ENCODE measurements at places on chromosomes 7 and 10.

GRCh38 chr7:5217851-5218331 lies 27.9 kb downstream of the WIPI2 start:
- DNase-seq, result no peak

- no peak for DNase-seq
These were observed 40.6 kb downstream of the CYP17A1 start for GRCh38 chr10:102796407-102797176.

DNA sequence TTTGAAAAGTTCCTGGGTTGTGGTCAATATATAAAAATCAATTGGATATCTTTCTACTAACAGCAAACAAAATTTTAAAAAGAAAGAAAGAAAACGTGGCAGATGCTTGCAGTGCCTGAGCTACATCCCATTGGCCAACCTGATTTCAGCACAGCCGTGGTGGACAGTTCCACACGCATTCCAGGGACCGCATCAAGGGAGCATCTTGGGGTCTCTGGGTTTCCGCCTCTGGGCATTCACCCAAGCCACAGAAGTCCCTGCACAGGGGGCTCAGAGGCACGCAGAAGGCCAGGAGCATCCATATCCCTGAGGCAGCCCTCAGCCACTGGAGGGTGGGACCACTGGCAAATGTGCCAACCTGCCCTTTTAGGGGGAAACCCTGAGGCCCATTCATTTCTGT lies 254.5 kb upstream of the RNF32 start:
- no peak for DNase-seq

DNA sequence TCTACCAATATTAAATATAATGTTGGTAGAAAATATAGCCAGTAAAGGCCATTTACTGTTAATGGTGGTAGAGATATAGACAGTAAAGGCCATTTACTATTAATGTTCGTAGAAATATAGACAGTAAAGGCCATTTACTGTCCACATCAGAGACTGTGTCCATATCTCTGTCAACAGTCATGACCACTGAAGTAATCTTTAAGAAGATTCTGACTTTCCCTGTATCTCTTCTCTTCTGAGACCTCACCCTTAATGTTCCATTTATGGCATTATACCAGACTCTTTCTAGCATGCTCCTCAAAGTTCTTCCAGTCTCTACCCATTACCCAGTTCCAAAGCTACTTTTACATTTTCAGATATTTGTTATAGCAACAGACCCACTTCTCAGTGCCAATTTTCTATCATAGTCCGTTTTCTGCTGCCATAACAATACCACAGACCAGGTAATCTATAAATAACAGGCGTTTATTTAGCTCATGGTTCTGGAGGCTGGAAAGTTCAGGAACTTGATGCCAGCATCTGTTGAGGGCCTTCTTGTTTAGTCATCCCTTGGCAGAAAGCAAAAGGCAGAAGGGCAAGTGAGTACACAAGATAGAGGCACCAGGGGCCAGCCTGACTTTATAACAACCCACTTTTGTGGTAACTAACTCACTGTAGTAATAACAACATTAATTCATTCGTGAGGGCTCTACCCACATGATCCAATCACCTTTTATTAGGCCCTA lies 7.9 kb upstream of the NUDCD3 start:
- DNase-seq, result no peak

GRCh38 chr7:1400371-1400770 lies 58.9 kb downstream of the MICALL2 start:
- no peak for DNase-seq

DNA sequence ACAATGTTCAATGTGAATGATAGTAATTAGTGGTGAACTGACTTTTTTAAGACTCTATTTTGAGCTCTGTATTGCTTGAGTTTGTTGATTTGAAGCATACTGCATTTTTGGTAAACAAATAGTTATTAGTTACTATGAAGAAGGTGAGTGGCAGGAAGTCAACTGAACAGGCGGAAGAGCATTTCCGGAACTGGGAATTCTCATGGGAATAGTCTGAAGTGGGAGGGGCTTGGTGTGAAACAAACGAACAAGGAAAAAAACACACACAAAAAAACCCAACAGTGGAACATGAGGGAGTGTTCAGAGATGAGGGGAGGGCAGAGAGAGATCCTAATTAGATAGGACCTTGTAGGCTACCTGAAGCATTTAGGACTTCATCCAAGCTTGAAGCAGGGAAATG lies 43.9 kb upstream of the C1QL3 start:
- DNase-seq, result no peak

DNA sequence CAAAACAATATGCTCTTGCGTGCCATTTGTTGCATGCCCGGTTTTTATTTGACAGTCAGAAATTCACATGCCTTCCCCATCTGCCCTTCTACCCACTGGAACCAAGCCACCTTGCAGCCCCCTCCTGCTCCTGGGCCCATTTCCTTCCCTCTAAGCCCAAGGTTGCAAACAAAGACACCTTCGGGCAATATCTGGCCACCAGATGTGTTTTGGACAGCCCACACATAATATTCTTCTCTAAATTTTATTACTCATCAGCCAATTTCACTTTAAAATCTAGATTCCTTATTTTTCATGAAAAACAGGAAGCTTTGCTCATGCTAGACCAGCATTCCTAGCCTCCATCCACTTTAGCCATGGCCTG lies 18.2 kb upstream of the C10orf105 start:
- DNase-seq, result no peak

GRCh38 chr7:146713934-146714333 lies 597.3 kb downstream of the CNTNAP2 start:
- no peak for DNase-seq

DNA sequence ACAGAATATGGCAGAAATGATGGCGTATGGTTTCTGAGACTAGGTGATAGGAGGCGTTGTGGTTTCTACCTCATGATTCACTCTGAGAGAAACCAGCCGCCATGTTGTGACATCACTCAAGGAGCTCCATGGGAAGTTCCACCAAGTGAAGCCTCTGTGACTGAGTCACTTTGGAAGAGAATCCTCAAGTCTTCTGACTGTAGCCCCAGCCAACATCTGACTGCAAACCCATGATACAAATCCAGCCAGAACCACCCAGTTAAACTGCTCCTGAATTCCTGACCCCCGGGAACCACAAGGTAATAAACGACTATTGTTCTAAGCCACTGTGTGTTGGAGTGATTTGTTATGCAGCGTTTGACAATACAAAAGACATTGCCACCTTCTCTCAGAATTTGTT lies 91.1 kb upstream of the CARD11 start:
- DNase-seq, result no peak

DNA sequence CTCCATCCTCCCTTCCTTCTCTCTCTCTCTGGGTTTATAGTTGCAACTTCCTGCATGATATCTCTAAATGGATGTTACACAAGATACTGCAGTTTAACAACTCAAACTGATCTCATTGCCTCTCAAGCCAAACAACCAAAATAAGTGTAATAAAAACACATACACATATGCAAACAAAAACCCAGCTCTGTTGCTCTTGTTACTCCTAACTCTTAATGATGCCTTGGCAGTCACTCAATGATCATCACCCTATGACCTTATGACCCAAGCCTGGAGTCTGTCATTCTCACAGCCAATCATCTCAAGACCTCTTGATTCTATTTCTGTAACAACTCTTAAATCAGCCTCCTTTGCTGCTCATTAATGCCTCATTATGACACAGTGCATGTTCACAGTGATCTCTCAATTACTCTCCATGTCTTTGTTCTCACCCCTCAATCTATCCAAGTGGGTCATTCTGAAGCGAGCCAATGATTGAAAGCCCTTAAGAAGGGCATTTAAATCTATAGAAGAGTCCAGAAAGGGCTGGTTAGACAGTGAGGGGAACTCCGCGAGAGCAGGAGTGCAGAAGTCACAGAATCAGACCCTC lies 210.9 kb downstream of the INHBA start:
- no peak for DNase-seq

GRCh38 chr7:78734626-78735025 lies 718.8 kb downstream of the MAGI2 start:
- DNase-seq, result no peak

DNA sequence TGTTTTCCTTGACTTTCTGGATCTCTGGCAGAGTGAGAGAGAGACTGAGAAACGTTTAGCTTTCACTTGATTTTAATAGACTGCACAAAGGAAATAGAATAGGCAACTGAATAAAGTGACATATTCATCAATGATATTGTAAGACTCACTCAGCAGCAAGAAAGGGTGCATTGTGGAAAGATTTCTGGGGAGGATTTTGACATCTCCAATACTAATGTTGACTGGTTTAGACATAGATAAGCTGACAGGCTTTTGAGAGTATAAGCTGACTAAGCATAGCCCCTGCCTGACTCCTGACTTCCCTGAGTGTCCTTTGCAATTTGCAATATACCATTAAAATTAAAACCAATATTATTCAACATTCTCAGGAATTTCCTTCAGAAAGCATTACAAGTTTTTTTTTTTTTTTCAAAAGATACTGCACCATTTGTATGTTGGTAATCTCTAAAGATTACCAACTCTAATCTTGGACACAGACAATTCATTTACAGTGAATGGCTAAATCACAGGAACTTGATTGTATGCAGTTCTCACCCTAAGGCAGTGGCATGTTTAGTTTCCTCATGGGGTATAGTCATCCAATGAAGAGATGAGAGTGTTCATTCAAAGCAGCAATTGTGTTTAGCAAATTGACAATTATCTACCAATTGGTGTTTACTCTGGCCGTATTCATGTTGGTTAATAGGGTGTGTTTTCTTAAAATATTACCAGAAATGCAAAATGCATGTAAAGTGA lies 325.6 kb downstream of the SORCS3 start:
- DNase-seq, result no peak

DNA sequence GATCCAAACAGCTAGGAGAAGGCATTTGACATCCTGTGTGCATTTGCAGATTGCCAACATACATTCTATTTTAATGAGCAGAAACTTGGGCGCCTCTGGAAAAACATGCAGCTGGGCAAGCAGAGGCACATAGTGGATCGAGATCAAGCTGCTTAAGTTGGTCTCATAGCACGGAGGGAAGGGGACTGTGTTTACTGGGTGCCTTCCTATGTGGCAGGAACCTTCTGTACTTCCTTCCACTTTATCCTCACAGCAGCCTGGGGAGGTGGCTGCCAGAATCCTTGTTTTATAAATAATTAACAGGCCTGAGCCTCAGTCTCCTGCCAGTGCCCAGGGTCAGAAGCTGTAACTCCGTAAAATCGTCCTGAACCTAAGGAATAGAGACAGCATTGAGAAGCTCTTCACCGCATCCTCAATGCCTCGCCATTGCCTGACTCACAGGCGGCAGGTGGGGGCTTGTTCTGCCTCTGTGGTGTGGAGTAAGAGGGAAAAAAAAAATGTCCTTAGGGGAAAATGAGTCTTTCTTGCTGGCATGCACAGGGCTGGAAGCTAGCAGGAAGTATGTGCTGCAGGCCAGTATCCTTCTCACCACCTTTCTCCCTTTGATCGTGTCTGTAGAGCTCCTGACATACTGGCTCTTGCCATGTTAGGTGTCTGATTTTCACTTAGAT lies 6.2 kb downstream of the VWA2 start:
- no peak for DNase-seq

DNA sequence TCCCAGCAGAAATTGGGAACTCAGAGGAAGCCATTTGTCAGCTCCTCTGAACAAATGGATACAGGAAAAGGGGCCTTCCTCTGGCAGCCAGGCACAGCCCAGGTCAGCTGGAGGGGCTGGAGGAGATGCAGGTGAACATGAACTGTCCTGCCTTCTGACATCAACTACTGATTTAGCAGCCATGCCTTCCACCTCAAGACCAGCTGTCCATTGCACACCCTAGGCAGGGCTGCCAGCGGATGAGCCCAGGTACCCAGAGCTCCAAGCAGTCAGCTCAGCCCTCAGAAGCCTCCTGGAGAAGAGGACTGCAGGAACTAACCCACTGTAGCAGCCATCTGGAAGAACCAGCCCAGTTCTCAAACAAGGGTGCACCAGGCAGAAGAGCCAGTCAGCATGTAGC lies 44.1 kb upstream of the GDF10 start:
- DNase-seq, result no peak

- no peak for DNase-seq
These were observed 3.0 kb downstream of the ZNF488 start for GRCh38 chr10:47381103-47381395.

GRCh38 chr7:149729983-149730801 lies 43.2 kb downstream of the ZNF467 start:
- DNase-seq, result no peak

DNA sequence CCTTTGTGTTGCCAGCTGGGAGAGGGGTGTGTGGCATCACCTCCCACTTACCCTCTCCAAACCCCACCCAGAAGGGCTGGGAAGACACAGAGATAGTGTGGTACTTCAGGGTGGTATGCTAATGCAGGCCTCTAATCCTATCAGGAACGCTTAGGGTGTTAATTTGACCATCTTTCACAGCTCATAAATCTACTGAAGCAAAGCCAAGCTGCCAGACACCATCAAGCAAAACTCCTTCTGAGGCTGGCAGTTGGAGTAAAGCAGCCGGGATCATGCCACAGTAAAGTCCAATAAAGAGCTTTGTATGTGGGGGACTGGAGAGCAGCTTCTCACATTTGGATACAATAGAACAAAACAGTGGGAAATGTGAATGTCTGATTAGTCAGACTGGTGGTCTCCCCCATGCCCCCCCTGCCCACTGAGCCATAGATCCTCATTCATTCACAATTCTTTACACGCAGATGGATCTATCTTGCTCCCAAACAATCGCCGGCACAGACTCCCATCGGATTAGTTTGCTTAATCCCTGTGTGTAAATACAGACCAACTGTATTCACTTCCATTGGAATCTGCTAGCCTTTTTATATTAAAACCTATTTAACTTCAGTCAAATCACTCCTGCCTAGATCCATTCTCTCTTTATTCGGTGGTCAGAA lies 29.6 kb downstream of the FGFBP3 start:
- DNase-seq, result no peak

DNA sequence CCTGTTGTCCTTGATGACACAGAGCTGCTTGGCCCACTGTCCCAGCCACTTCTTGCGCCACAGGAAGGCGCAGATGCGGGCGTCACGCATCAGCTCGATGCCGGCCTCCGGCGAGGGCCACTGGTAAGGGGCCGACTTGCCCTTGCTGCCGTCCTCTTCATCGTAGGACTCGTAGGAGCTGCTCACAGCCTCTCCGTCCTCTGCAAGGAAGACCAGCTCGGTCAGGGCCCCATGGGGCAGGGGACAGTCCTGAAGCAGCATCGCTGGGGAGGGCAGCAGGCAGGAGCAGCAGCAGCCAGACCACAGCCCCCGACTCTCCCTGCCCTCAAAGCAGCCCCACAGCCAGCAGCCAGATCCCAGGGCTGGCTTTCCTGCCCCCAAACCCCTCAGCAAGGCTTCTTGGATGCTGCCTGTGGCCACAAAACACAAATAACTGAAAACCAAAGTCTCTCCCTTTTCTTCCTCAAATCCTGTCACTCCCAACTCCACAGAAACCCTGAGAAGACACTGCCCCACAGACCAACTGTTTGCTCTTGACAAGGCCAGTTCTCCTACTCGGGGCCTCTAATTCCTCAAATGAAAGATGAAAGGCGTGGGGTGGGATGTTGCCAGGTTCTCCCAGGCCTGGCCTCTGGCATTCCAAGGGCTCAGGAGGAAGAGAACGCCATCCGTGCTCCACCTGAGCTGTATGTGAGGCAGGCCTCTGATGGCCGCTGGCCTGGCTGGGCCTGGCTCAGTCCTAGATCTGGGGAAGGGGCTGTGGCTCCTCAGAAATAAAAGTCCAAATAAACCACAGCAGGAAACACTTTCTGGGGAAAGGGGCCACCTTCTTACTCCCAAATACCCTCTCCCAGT lies 76.7 kb downstream of the VWA2 start:
- no peak for DNase-seq

All from smooth muscle cell of the brain vasculature (primary cell).